Midbrain (tissue), 1 donor: ENCODE measurements at places on chromosomes 2 and 18.

- peak; percentile 72 for DNase-seq
Measured at GRCh38 chr2:85997017-85997970, 108.4 kb downstream of the POLR1A start.

DNA sequence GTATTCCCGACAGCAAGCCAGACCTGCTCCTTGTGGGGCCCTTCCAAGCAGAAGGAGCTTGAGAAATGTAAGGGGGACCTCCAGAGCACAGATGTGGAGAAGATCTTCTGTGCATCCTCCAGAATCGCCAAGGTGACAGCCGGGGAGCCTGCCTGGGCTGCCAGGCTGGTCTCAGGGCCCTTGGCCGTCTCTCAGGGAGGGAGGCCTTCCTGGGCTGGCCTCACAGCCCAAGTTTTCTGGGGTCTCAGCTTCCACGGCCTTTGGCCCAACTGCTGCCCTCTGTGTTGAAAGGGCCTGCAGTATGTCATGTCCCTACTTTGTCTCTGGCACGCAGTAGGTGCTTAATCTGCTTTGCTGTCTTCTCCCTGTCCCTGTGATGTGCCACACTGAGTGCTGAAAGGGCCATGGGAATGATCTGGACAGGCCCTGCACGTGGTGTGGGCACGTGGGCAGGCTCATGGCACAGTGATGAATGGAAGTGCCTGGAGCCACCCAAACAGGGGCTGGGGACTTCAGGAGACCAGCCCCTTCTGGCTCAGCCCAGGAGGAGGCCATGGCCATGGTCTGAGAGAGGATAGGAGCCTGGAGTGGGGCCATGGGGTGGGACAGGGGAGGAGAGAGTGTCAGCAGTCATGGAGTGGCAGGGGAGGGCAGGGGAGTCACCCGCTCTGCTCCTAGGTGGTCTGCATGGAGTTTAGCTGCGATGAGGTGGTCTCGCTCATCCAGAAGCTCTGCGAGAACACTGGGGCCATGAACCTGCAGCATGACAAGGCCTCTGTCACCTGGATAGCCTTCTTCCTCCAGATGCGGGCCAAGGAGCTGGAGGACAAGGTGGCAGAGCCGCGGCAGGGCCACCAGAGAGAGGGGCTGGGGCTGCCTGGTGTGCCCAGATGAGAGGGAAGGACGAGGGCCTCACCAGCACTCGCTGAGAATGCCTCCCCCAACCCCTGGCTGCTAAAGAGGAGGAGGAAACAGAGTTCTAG lies 35.4 kb downstream of the HJURP start:
- no peak for DNase-seq

DNA sequence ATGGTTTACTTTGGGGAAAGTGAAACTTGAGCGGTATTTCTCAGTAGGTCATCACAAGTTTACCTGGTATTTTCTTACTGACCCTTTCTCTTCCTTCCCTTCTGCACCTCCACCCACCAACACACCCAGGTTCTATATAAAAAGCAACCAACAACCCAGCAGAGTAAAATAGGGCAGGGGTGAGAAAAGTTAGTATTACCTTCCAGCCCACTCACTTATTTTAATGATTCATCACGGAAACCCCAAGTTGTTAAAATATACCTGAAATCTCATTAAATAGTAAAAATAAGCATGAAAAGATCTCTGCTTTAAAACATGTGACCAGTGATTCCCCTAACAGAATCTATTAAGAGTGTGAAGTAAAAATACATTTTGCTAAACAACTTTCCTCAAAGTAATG lies 306.1 kb downstream of the ZEB2 start:
- no peak for DNase-seq

DNA sequence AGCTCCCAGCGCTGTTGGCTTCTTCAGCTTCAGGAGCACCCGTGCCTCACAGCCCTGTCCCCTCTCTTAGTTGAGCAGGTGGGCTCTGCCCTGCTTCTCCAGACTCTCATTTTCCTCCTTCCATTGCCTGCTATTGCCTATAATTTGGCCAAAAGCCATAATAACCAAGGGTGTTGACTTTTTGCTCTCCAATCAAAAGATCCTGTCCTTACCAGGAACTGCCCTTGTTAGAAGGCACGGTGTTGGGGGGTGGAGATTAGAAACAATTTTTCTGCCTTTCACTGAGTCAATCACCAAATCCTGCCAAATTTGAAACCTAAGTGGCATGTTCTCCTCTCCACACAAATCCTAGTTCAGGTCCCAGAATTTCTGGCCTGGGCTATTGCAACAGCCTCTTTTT lies 16.7 kb upstream of the PDIA6 start:
- no peak for DNase-seq

- DNase-seq: no peak
Measured at GRCh38 chr2:241049739-241050623, 51.6 kb downstream of the SNED1 start.

- no peak for DNase-seq
Measured at GRCh38 chr2:159292157-159292556, 5.7 kb upstream of the WDSUB1 start.

DNA sequence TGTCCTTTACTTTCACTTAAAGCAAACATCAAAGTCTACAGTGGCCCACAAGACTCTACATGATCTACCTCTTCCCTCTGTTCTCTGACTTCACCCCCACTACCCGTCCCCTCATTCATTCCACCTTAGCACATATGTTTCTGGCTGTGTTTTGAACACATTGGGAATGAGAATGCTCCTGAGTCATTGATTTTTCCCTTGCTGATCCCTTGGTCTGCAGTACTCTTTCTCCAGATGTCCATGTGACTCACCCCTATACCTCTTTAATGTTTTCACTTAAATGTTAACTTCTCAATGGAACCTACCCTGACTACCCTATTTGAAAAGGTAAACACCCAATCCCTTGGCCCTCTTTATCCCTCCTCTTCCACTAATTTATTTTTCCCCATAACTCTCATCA lies 30.7 kb upstream of the FRZB start:
- DNase-seq: no peak

DNA sequence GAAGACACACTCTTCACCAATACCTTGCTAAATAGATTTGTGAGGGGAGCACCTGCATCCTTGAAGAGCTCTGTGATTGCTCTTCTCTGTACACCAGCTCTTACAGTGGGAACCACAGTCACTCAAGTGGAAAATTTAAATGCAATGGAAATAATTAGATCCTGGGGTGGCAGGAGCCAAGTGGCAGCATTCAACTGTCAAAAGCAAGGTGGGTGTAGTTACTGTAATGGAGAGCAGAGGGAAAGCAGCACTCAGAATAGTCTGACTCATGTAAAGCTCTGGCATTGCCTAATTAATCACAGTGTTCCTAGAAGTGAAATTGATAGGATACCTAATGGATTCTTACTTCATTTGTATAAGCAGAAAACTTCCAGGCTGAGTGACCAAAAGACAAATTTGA lies 245.8 kb downstream of the KCNE4 start:
- no peak for DNase-seq
